Renal cortex interstitium (tissue), 15 donors: ENCODE measurements at places on chromosomes 12 and 14.

- no peak for DNase-seq
Observed at GRCh38 chr12:132137483-132138125, 6.5 kb downstream of the DDX51 start.

- DNase-seq = peak; percentile 90
Observed at GRCh38 chr12:6336079-6336888, 5.6 kb downstream of the TNFRSF1A start.

- no peak for DNase-seq
Observed at GRCh38 chr14:32846821-32847365, 91.8 kb upstream of the NPAS3 start.

GRCh38 chr12:69653703-69654102 is 43.0 kb upstream of the LRRC10 start:
- DNase-seq = no peak

DNA sequence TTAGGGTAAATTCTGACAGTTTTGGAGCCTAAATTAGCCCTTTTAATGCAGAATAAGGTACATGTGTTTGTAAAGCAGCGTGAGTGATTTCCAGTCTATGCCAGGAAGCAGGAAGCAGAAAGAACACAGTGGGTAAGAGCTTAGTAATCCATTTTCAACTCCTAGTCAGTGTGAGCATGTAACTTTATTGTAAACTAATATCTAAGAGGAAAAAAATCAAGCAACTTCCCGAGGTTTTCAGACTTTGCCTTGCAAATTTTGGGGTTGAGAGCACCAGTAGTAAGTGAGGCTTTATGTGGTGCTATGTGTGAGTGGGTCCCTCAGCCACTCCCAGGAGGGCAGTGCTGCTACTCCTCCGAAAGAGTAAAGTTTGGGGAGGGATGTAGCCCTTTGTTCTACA is 2.9 kb downstream of the CIPC start:
- no peak for DNase-seq

DNA sequence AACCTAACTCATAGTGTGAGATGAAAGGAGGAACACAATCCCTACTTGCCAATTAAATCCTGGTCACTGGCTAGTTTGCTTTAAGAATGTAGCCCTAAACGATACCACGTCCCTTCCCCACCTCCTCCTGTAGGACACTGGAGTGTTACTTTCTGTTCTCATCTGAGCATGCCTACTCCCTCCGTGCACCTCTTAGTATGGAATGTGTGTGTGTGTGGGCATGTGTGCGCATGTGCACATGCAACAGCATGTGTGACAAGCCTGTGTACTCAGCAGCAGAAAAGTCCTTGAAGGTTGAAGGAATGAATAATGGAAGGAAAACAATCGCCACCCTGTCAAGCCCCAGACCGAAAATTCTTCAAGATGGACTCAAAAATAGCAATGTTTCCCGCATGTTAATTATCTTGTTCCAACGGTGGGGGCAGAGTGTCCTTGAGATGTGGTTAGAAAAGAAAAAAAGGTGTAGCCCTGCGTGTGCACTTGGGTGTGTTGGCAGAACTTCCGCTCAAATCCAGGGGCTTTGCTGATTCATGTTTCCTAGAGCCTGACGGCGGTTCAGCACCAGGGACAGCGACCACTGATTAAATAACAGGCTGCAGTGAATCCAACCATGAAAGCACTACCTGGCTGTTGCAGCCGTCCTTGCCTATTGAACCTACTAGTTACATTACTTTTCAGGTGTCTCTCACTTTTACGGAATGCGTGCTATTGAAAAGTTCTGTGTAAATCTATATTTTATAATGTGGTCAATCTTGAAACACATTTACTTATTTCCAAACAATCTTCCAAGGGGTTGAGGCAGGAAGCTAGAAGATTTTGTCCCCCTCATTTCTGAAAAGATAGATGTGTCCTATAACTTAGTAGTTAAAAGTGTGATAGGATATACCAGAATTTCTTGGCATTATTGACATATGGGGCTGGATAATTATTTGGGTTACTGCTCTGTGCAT is 79.8 kb downstream of the SRRM4 start:
- peak; percentile 71 for DNase-seq

- DNase-seq = no peak
Observed at GRCh38 chr12:24138041-24138440, 188.6 kb upstream of the SOX5 start.

DNA sequence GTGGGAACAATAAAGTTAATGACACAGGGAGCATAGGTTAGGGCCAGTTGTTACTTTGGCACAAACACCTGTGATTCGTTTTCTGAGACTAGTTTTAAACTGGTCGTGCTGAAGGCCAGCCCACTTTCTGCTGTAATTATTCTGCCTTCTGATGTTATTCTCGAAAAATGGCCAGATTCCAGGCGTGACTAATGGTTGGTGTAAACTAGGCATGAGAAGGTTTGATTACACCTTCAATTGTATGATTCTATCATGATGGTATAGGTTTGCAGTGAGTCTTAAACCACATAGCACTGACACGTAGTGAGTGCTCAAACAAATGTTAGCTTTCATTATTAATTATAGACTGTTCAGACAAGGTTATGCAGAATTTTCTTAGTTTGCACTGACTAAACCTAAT is 39.0 kb downstream of the CKB start:
- DNase-seq = no peak
